CD4-positive, alpha-beta T cell (primary cell): ENCODE measurements at places on chromosomes 1 and 21.

- no peak for DNase-seq
Observed at GRCh38 chr1:182861994-182862393, 22.8 kb downstream of the DHX9 start.

- DNase-seq: no peak
Observed at GRCh38 chr1:212926372-212926771, 24.0 kb upstream of the VASH2 start.

DNA sequence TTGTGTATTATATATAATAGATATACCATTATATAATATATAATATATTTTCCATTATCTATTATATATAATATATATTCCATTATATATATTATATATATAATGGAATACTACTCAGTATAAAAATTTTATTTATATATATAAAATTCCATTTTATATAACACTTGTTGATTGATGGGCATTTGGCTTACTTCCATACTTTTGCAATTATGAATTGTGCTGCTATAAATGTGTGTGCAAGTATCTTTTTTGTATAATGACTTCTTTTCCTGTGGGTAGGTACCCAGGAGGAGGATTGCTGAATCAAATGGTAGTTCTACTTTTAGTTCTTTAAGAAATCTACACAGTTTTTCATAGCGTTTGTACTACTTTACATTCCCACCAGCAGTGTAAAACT lies 1211.1 kb downstream of the NCAM2 start:
- DNase-seq: no peak

DNA sequence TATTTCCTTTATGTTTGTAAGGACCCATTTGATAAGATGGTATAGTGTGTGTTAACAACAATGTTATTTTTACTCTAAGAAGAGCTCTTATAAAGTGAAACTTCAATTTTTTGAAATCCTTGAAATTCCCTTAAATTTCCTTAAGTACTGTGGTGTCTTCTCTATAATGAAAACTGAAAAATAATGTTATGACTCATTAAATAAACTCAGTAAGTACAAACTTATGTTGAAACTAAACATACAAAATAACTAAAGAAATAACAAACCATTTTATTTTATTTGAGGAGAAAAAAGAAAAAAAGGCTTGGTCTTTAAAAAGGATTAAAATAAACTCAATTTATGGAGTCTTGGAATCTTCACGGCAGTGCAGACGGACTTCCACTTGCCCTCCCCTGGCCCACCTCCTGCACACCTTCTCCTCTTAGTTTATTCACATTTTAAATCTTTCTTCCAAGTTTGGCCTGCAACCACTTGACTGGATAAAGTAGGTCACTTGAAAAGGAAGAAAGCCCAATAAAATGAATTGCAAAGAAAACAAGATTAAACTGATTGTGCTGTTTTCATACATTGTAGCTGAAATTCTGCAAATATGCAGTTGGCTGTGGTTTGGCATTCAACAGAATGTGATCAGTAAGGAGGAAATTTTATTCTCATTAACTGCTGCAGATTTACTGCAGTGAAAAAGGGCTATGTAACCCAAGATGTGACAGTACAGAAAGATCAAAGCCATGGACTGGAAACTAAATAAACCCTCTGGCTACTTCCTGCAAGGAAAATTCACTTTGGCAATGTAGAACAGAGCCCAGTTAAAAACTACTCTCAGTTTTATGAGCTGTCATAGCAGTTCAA lies 48.5 kb upstream of the SCYL3 start:
- DNase-seq: no peak

- no peak for DNase-seq
Observed at GRCh38 chr1:1753607-1754005, 24.7 kb downstream of the NADK start.

DNA sequence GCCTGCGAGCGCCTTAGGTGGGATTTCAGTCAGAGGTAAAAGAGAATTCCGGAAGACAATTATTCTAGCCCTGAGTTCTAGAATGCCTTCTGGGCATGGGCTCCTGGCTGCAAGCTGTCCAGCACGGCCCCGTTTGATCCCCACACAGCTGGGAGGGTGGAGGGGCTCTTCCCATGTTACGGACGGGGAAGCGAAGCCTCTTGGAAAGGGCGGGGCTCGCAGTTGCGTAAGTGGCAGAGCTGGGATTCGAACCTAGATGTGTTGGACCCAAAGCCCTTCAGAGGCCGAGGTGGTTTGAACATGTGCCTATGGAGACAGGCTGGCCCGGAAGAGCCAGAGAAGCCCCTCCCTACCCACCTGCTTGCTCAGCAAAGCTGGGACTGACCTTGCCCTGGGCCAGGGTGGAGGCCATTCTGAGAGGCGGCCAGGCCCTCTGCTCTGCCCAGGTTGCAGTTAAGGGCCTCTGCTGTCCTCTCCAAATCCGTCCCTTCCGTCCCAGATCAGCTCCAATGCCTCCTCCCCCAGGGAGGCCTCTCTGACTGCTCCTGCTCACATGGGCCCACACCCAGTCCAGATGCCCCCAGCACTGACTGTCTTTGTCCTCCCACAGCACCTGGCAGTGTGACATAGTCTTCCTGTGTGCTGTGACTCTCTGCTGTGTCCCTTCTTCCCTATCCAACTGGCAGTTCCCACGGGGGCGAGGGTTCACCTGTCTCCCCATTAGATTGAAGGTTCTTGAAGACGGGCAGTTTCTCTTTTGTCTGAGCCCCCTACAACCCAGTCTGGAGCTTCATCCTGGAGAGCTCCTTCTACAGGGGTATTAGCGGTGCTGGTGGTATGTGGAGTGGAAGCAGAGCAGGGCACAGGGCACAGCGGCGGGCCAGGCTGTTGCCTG lies 1.2 kb upstream of the HSPB7 start:
- DNase-seq: no peak

- DNase-seq: no peak
Observed at GRCh38 chr1:3553166-3553939, 58.0 kb downstream of the MEGF6 start.

DNA sequence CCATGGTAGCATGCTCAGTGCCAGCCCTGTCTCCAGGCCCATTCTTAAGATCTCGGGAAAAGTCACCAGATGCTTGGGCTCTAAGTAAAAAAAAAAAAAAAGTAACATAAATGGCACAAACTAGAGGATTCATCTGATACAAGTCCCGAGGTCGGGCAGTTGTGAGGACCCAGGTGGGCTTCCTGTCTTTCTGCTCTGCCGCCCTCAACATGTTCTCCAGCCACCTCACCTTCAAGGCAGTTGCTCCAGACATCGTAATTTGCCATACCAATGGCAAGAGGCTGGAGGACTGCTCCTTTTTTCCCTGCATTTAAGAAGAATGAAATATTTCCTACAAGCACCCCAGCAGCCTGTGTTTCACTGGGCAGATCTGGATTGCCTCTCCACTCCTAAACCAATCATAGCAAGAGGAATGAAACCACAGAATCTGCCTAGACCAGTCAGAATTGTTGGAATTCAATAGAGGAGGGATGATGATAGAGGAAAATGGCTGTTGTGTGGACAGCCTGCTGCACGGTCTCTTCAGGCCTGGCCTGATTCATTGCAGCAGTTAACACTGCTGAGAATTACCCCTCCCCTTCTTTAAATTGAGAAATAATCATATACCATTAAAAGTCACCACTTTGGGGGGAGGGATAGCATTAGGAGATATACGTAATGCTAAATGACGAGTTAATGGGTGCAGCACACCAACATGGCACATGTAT lies 5.4 kb downstream of the HMGN2 start:
- no peak for DNase-seq

DNA sequence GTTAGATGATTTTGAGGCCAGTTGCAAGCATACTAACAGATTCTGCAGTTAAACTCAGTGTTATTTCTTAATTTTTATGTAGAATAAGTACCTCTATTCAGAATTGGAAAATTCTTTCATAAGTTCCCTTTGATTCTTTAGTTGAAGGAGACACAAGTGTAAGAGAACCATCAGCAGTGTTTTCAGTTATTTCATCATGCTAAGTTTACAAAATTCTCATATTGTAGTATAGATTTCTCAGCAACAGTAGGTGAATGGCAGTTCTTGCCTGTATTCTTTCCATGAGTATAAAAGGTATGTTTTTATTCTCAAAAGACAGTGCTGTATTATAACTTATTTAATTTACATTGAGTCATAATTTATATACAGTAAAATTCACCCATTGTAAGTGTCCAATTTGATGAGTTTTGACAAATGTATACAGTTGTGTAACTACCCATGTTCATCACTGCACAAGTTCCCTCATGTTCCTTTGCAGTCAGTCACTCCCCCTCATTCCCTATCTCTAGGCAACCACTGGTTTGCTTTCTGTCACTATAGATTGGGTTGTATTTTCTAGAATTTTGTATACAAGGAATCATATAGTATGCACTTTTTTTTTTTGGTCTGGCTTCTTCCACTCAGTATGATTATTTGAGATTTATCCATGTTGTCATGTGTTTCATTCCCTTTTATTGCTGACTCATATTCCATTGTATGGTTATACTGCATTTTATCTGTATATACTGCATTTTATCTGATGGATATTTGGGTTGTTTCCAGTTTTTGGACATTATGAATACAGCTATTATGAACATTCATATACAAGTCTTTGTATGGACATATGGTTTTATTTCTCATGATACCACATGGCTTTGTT lies 3.9 kb downstream of the RPS6KC1 start:
- no peak for DNase-seq

- peak; percentile 55 for DNase-seq
Observed at GRCh38 chr1:186985889-186986491, 157.2 kb downstream of the PLA2G4A start.

- no peak for DNase-seq
Observed at GRCh38 chr1:18344755-18345154, 136.0 kb upstream of the KLHDC7A start.

DNA sequence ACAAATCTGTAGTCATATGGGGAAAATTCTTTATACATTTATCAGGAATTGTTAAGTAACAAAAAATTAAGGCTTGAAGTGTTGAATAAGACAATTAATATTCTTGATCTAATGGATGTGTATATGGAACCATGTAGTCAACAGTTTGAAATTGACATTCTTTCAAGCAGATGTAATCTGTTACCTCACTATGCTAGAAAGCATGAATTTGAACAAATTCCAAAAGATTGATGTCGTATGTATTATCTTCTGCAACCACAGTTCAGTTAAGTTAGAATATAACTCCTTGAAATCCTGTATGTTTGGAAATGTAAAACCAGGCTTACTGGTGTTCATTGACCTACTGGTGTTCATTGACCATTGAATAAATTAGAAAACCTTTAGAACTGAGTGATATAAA lies 16.1 kb downstream of the CCDC18 start:
- DNase-seq: no peak

DNA sequence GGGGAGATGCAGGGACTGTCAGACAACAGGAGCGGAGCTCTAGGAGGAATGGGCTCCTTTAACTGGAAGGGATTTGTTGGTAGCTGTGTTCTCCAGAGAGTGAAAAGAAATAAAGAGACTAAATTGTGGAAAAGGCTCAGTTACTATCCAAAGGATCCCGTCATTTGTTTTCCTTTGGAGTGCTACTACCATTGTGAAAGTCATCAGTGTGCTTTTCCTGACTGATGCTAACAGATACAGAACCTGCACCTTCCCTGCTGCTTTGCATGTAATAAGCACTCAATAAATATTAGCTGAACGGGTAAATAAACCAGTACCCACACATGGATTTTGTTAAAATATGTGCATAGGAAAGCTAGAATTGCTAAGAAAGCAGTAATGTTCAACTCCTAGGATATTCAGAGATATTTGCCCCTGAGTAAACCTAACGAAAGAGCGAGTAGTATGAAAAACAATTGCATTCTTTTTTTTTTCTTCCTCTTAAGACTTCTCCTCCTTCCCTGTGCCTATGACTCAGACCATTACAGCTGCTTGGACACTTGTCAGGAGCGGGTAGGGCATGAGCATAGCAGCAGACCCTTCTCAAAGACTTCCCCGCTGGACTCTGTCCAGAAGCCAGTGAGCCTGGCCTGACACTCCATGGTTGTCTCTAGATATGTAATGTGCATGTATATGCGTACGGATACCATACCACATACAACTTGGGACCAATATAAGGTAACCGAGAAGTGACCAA lies 41.7 kb downstream of the PTGFRN start:
- DNase-seq: no peak
